ENCODE measurements at places on chromosomes 11 and 22.

DNA sequence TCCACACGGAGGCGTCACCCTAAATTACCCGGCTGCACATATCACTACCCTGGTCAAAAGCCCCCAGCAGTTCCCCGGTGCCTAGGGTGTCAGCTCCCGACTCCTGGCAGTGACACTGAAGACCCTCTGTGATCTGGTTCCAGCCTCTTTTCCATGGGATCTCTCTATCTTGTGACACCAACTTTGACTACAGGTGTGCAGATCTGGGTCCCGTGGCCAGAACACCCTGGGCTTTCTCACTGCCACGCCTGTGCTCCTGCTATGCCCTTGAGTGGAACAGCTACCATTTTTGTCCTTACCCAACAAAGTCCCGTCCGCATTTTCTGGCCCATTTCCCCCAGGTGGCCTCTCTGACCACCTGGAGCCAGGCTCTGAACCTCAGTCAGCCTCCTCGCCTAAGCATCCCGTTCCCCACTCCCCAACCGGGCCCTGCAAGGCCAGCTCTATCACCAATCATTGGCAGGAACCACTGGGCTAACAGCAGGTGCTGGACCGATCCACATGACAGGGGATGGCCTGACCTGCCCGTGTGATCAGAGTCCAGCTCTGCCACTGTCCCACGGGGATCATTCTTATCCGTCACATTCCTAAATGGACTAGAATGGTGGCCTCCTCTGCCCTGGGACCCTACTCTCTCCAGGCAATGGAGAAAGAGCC lies 20.7 kb upstream of the CBX7 start:
- no peak for DNase-seq

GRCh38 chr11:78110830-78111229 lies 28.6 kb downstream of the ALG8 start:
- no peak for DNase-seq

GRCh38 chr11:2529173-2529572 lies 84.4 kb downstream of the KCNQ1 start:
- no peak for DNase-seq

DNA sequence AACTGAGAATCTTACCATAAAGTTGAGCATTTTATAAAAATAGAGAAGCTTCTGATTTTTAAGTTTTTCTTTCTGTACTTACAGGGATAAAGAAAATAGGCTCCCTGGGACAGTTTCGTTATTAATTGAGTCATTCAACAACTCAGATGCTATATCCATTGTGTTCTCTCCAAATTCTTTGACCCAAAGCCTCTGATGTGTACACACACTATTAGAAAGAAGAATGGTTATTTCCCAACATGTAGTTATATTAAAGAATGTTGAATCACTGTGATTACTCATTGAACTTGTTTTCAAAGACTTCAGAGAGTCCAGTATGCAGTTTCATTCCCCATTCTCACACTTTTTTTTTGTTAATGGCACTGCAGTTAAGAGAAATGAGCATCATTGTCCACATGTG lies 734.3 kb upstream of the ARHGAP42 start:
- no peak for DNase-seq

DNA sequence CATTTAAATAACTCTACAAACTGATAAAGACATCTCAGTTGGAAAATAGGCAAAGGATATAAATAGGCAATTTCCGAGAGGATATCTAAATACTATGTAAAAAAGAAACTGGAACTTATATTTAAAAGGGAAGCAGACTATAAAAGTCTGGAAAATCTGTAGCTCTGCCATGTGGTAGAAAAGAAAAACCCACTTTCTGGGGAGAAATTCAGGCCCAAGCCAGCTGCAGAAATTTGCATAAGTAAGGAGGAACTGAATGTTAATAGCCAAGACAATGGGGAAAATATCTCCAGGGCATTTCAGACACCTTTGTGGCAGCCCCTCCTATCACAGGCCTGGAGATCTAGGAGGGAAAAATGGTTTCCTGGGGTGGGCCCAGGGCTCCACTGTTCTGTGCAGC lies 97.8 kb upstream of the ZBED5 start:
- DNase-seq: no peak

DNA sequence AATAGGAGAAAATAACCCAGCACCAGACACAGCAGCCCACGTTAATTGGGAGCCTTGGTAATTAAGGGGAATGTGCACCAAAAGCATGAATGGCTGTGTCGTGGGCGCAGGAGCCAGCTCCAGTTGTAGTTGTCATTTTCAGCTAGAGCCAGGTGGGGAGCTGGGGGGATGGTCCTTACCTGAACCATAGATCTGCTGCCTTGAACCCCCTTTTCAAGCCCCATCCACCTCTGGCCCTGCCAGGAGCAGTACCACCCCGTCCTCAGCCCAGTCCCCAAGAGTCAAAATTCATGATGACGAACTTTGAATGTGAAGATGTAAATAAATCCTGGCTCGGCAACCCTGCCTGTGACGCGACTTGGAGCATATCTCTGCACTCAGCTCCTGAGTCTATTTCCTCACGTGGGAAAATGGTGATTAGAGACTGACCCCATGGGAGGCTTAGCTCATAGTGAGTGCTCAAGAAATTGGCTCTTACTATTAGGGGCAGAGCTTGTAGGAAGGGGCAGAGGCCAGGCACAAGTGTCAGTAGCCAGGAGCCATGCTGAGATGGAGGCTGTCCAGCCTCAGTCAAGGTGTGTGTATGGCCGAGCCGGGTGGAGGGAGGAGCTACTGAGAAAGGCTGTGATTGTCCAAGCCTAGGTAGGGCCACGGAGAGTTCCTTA lies 794 bp upstream of the FXYD6 start:
- DNase-seq: peak; percentile 68
